Naive thymus-derived CD8-positive, alpha-beta T cell (primary cell): ENCODE measurements at places on chromosomes 6 and 20. TPM values are rescaled to one million over a fixed set of nuclear protein-coding genes. Genes with fewer than 3 reads are reported as not detected.

Gene SIRT5
- 23.0 TPM for total RNA-seq

Gene NNAT
- not detected for total RNA-seq

Gene SOX4
- total RNA-seq = 1.7 TPM

Gene PSMB8
- 133 TPM for total RNA-seq

Gene SLC17A3
- total RNA-seq = not detected

Gene METTL24
- total RNA-seq = 1.2 TPM

Gene VSX1
- not detected for total RNA-seq

Gene ZNF391
- 7.9 TPM for total RNA-seq

Gene FHL5
- total RNA-seq = not detected

Gene PRRT1
- 5.6 TPM for total RNA-seq

Gene RPS10
- total RNA-seq = 2,574 TPM

Gene TP53TG5
- not detected for total RNA-seq

Gene WASF1
- total RNA-seq = 3.2 TPM

Gene MCM8
- 6.3 TPM for total RNA-seq

Gene TRERF1
- 17.5 TPM for total RNA-seq

Gene MMUT
- 12.3 TPM for total RNA-seq
